Activated CD4-positive, alpha-beta T cell treated with anti-CD3 and anti-CD28 coated beads, Interleukin-2, amount 50 U/mL, for 24 hours (primary cell): ENCODE measurements at places on chromosomes 12 and 14.

GRCh38 chr14:63857466-63858030 is 4.7 kb downstream of the SYNE2 start:
- no peak for DNase-seq

- DNase-seq, result no peak
Measured at GRCh38 chr14:77649326-77649725, 32.9 kb upstream of the SPTLC2 start.

DNA sequence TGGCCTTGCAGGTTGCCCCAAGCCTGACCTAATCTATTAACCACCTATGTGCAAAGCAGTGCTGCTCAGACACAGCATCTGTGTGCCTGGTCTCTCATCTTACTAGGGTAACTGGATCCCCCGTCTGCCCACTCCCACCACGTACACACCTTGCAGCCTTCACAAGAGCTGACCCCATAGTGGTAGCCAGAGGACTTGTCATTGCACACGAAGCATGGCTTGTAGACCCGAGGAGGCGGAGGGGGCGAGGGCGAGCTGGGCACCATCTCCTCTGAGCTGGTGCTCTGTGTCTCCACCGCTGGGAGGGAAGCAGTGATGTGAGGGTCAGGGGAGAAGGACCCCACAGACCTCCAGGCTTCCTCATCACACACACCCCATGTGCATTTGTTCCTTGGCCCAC is 8.4 kb upstream of the ITGB7 start:
- no peak for DNase-seq

DNA sequence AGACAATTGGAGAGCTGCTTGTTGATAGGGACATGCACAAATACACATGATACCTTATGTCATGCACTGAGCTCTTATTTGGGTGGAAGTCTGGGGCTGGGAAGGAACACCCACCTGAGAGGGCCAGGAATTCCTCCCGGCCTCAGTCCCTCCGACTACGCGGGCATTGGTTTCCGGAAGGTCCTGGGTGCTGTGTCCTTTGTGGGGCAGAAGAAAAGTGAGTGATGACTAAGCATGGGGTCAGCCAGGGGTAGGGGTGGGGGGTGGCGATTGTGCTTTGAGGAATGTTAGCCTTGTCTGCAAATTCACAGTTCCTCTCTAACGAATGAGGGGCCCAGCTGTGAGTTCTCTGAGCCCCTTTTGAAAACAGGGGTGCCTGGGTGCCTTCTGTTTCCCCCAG is 798 bp downstream of the CELA1 start:
- DNase-seq, result no peak

DNA sequence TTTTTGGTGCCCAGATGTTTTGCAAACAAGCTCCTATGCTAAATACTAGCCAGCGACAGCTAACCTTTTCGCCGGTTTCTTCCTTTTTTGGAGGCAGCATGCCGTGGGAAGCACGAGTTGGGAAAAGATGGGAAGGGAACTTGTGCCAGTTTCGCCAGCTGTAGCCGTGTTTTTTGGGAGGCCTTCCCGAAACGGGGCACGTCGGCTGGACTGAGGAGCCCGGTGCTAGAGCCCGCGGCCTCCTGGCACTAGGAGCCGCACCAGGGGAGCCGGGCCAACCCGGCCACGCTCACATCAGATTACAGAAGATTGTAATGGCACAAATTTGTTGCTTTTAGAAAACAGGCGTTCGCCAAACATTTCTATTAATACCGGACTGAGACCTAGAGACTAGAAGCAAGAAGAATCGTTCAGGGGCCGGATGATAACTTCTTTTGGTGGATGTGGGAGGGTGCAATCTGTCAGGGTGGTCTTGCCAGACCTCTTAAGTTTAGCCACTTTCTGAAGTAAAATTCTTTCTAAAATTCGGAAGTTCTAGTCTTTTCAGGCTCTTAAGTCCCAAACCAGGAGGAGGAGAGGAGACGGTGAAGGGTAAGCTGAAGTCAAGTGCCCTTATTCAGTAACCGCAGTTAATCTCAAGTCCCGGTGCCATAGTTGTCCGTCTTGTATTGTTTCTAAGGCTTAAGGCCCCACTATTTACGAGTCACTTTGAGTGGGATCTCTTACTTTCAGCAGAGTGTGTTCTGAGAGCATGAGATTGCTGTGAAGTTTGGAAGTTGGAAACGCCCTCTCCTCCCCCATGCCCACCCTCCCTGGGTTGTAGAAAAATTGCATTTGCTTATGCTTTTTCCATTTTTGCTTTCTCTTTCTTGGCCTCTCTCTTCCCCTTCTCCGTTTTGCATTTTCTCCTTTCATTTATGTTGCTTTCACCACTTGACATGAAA is 1.3 kb downstream of the RASSF3 start:
- DNase-seq, result no peak

- DNase-seq, result no peak
Measured at GRCh38 chr12:90106568-90106967, 397.9 kb upstream of the ATP2B1 start.

DNA sequence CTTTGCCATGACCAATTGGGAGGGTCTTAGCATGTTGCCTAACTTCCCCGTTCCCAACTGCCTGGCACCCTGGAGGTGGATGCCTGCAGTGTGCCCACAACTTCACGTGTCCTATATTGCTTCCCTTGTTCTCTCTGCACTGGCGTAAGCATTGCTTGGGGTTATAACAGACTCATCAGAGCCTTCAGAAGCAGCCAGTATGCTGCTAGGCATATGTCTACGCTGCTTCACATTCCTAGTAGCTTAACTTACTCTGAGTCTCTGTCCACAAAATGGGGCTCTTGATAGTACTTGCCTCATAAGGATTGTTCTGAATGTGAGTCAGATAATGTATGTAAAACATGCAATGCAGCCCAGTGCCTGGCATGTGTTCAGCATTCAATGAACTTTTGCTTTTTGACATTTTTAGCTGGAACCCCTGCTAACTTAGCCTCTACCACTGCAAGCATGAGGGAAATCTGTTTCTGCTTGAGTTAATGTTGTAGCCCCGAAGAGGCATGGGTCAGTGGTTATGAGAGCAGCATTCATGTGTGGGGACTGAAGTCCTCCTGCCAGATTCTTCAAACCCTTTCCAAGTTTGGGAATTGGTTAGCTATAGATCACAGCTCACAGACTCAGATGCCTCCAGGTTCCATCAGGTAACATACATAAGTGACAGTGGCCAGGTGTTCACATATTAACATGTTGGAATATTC is 2.8 kb downstream of the SLC5A8 start:
- DNase-seq, result no peak

- no peak for DNase-seq
Measured at GRCh38 chr12:32105986-32106516, 596 bp upstream of the BICD1 start.
